Activated B cell treated with CpG ODN at 0.5 μM for 24 hours (primary cell): ENCODE measurements at places on chromosomes 6 and 20. TPM values are rescaled to one million over a fixed set of nuclear protein-coding genes. Genes with fewer than 3 reads are reported as not detected.

- DNase-seq = no peak
Observed at GRCh38 chr6:15887491-15888461, 224.9 kb upstream of the DTNBP1 start.

GRCh38 chr6:129203190-129203900, 320.4 kb downstream of the LAMA2 start:
- no peak for DNase-seq

DNA sequence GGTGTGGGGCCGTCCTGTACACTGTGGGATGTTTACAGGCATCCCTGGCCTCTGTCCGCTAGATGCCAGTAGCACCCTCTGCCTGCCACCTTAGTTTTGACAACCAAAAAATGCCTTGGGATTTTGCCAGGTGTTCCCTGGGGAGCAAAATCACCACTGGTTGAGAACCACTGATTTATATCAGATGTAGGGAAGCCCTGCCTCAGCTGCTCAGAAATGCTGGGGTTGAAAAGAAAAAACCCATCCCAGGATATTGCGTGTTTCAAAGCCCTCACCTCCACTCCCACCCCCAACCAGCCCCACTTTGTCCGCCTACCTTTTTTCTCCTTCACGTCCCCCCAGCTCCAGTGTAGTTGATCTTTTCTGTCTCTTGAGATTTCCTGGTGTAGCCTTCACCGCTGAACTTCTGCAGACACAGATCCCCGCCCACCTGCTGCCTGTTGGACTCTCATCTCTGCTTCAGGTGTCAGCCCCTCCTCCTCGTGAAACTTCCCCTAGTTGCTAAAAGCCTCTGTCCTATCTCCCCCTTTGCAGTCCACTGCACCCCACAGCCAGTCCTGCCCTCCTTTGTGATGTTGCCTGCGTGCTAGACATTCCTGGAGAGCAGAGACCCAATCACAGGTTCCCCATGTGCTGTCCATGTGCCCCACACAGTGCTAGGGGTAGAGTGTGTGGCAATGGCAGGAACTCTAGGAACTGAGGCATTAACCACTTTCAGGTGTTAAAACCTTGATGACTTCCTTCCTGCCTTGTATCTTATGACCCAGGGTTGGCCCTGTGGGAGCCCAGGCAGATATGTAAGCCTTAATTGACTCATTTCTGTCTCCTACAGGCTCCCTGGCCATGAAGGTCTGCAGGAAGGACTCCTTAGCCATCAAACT, 98.9 kb downstream of the TBC1D7 start:
- DNase-seq = peak; percentile 28

DNA sequence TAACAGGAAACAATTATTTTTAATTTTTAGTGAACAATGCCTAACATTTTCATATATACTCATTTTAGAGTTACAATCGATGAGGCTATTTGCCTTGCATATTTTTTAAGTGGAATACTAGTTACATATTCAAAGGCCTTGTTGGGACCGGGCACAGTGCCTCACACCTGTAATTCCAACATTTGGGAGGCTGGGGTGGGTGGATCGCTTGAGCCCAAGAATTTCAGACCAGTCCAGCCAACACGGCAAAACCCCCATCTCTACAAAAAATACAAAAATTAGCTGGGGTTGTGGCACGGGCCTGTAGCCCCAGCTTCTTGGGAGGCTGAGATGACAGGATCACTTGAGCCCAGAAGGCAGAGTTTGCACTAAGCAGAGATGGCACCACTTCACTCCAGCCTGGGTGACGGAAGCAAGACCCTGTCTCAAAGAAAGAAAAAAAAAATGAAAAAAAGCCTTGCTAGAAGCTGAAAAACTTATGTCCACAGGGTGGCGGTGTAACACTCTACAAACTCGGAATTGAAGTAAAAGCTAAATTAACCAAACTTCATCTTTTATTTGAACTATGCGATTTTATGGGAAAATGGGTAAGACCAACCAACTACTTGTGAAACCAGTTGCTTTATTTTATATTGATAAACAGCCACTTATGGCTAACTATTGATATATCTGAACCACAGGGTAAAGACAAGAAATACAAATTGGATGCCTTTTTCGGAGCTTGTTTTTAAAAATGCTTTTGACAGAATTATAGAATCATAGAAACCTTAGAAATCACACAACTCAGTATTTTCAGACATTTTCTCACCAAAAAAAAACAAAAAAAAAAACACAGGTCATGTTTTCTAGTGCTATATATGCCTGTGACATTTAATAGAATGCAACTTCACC, 24.1 kb upstream of the ROS1 start:
- DNase-seq = no peak

DNA sequence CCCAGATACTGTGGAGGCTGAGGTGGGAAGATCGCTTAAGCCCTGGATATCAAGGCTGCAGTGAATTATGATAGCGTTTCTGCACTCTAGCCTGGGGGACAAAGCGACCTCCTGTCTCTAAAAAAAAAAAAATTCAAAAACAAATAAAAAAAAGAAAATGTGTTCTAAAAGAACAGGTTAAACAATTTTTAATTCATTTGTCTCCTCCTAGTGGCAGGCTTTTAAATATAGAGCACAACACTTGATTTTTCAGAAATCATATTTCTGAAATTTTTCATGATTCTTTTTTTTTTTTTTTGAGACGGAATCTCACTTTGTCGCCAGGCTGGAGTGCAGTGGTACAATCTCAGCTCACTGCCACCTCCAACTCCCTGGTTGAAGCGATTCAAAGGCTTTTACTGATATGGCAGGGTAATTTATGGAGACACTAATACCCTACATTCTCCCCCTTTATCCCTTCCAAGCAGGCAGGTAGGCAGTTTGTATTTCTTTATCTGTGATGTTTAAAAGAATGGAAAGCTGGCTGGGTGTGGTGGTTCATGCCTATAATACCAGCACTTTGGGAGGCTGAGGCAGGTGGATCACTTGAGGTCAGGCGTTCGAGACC, 8.7 kb upstream of the GTF3C6 start:
- no peak for DNase-seq

GRCh38 chr6:166718516-166718915, 91.5 kb upstream of the RPS6KA2 start:
- DNase-seq = no peak

GRCh38 chr20:58140787-58141425, 87.5 kb downstream of the ANKRD60 start:
- no peak for DNase-seq

DNA sequence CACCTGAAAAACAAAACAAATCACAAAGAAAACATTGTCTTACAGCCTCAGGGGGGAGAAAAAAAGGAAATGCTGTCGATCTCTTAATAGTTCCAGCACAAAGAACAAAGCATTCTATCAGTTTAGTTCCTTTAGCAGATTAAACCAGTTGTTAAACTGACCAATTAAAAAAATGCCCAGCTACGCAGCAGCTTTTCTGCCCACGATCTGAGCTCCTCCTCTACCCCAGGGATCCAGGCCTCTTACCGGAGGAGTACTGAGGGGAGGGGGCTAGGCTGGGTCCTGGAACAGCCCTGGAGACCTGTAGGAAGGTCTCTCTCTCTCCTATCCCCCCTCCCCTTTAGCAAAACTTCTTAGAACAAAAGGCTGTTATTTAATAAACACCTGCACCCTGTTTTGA, 13.4 kb downstream of the PTK7 start:
- no peak for DNase-seq

DNA sequence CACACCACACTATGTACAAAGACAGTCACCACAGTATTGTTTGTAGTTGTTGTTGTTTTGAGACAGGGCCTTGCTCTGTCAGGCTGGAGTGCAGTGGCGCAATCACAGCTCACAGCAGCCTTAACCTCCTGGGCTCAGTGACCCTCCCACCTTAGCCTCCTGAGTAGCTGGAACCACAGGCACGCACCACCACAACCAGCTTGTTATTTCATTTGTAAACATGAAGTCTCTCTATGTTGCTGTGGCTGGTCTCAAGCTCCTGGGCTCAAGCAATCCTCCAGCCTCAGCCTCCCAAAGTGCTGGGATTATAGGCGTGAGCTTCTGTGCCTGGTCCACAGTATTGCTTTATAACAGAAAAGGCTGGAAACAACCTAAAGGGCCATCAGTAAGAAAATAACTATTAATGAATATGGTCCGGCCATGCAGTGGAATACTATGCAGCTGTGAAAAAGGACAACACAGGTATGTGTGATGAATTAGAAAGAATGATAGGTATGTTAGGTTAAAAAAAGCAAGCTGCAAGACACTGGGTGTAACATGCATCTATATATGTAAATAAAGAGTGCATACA, 30.0 kb upstream of the PTGIS start:
- DNase-seq = no peak

DNA sequence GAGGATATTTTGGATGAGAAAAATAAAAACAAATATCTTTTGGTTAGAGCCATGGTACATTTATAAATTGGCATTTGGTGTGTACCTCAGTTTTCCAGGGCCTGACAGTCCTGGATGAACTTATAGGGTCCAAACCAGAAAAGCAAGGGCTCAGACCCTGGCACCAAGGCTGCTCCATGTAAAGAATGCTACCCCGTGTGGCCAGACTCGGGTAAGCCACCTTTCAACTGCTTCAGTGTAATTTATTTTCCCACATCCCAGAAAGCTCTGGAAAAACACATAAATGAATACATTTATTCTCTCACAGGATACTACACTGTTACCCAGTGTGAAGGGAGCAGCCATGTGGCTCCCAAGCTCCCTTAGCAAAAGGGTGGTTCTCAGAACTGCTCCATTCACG, 13.8 kb downstream of the MRPL14 start:
- DNase-seq = no peak

DNA sequence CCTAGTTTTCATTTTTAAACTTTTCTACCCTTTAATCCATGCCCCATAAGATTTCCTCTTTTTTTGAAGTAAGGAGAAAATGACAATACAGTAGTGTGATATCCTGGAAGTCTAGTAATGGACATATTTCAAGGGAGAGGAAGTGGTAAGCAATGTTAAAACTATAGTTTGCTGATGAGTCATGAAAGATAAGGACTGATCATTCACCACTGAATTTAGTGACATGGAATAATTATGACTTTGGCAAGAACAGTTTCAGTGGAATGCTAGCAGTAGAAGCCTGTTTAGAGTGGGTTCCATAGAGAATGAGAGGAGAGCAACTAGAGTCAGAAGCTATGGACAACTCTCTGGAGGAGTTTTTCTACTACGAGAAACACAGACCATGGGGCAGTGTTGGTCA, 24.9 kb upstream of the SLC2A12 start:
- no peak for DNase-seq

DNA sequence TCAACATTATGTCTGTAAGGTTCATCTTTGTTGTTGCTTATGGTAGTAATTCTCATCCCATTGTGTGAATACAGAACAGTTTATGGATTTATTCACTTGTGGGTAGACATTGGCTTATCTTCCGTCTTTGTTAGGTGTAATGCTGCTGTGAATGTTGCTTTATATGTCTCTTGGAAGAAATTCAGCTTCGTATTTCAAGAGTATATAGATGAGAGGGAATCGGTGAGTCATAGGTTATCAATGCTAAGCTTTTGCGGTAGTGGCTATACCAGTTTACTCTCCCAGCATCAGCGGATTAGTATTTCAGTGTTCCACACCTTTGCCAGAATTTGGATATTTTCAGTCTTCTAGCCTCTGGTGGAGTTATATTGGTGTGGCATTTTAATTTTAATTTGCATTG, 77.8 kb downstream of the ZFAND3 start:
- no peak for DNase-seq

GRCh38 chr6:140592877-140593276, 1218.4 kb upstream of the CITED2 start:
- DNase-seq = no peak

DNA sequence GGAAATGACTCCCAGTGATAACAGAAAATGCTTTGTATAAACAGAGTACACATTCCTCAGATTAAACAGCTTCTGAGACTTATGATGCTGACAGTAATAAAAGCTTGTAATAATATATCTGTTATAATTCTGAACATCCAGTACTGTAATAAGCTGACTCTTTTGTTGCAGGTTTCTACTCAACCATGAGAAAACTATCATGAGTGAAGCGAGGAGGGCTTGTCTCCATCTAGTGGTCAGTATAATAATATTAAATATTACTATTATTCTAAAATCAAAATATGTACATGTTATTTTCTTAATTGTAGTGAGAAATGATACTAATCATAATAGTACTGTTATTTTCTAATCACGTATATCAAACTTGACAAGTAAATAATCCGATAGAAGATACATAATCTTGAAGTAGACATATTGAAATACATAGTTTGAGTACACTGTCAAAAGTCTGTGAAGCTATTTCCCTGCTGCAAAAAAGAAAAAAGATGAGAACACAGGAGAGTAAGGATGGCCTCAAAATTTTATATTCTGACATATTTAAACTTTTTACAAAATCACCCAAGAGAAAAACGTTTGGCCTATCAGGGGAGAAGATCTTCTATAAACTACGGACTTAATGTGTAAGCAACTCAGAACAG, 183.1 kb downstream of the MOXD1 start:
- no peak for DNase-seq

- DNase-seq = no peak
Observed at GRCh38 chr6:19052219-19052618, 665.1 kb downstream of the RNF144B start.

DNA sequence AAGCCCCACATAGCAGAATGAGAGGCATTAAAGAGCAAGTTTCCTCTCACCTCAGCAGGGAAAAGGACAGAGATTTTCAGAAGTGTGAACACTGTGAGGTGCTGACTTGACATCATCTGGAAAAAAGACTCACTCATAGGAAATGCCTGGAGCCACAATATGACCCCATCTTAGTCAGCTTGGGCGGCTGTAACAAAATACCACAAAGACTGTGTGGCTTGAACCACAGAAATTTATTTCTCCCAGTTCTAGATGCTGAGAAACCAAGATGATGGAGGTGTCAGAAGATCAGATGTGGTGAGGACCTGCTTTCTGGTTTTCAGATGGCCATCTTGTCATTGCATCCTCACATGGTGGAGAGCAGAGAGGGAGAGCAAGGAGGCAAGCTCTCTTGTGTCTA, 253.1 kb downstream of the ADGB start:
- DNase-seq = no peak

- DNase-seq = no peak
Observed at GRCh38 chr6:101069191-101069795, 188.2 kb upstream of the ASCC3 start.

The MROH8 gene
- 3.2 and 5.9 TPM in 2 replicates for total RNA-seq

The XKR7 gene
- total RNA-seq = 0.04 and 0.12 TPM in 2 replicates

The HSPA1B gene
- 23.7 and 30.4 TPM in 2 replicates for total RNA-seq

The SMPD2 gene
- total RNA-seq = 24.9 and 28.2 TPM in 2 replicates

The KAT14 gene
- 14.9 and 15.6 TPM in 2 replicates for total RNA-seq

The ARG1 gene
- not detected in 2 replicates for total RNA-seq

The DNAH8 gene
- total RNA-seq = 1.1 and 2.0 TPM in 2 replicates

The MCM8 gene
- total RNA-seq = 12.9 and 13.0 TPM in 2 replicates

The C20orf144 gene
- total RNA-seq = 0.20 and 0.27 TPM in 2 replicates

The SSTR4 gene
- total RNA-seq = not detected in 2 replicates
